Panc1 (cell line): ENCODE measurements at places on chromosomes 2 and 18. TPM values are rescaled to one million over a fixed set of nuclear protein-coding genes. Genes with fewer than 3 reads are reported as not detected.

The LYPD6 gene
- total RNA-seq, result 0.31 TPM

The GRB14 gene
- total RNA-seq, result not detected

The DES gene
- total RNA-seq, result 0.69 TPM

The EFEMP1 gene
- total RNA-seq, result 15.5 TPM

DNA sequence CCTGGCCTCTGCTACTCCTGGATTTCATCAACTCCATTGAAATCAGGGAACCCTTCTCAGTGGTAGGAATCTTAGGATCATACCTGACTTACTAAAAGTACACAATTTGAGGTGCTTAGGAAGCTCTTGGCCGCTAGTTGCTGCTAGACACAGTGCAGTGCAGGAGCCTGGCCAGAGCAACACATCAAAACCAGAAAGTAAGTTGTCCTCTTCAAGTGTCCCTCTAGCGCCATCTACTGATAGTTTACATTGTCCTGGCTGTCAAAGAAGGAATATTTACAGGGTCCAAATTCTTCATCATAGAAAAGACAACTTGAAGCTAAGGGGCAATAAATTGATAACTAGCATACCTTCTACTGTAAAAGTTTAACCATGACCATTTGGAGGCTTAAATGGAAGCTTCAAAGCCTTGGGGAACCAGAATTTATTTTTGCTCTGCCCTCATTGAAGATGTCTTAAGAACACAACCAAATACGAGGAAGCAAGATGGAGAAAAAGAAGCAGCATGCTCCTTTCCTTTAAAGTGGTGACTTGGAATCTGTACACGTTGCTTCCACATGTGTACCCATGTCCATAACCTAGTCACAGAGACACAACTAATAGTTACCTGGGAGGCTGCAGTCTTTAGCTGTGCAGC, 889.1 kb upstream of the GCFC2 start:
- no peak overlapping the region for H3K4me3 ChIP-seq
- no peaks in the 10 kb centered on the region for H3K4me1 ChIP-seq
- peak; percentile 54 for DNase-seq
- no peak overlapping the region for H3K27ac ChIP-seq

- DNase-seq, result no peak
- no peaks in the 10 kb centered on the region for H3K27me3 ChIP-seq
- H3K36me3 ChIP-seq, result no peaks in the 10 kb centered on the region
- H3K4me3 ChIP-seq, result no peak overlapping the region
- no peaks in the 10 kb centered on the region for H3K4me1 ChIP-seq
- H3K27ac ChIP-seq, result no peak overlapping the region
Measured at GRCh38 chr18:64332835-64333234, 183.9 kb upstream of the LINC00305 start.

- H3K27me3 ChIP-seq, result no peaks in the 10 kb centered on the region; the same call in 1 of the 2 replicates
- no peaks in the 10 kb centered on the region for H3K4me1 ChIP-seq
- no peak overlapping the region for H3K4me3 ChIP-seq
- no peak for DNase-seq
Measured at GRCh38 chr2:173432049-173432754, 77.5 kb downstream of the CDCA7 start.

- H3K4me3 ChIP-seq, result no peak overlapping the region
- no peaks in the 10 kb centered on the region for H3K4me1 ChIP-seq
- no peak overlapping the region for H3K27ac ChIP-seq
- H3K36me3 ChIP-seq, result no peaks in the 10 kb centered on the region
Measured at GRCh38 chr2:102940684-102941083, 178.9 kb downstream of the TMEM182 start.

DNA sequence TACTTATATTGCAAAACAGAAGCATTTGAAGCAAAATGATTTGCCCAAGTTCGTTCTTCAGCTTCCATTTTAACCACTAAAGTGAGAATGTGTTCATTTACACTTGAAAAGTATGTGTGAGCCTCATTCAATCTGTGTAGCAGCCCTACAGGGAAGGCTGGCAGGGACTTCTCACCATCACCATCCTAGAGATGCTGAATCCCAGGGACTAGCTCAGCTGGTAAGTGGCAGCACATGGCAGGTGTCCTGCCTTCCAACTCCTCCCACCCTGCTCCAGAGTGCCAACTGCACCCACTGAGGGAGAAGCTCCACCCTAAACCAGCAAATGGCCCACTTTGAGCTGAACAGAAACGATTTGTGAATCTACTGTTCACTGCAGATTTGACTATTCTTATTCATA, 91.5 kb downstream of the EN1 start:
- no peak for DNase-seq
- no peaks in the 10 kb centered on the region for H3K27me3 ChIP-seq
- H3K36me3 ChIP-seq, result no peaks in the 10 kb centered on the region
- no peak overlapping the region for H3K4me3 ChIP-seq

- H3K4me3 ChIP-seq, result peak overlapping the region; percentile 29
- no peak overlapping the region for H3K27ac ChIP-seq
- H3K4me1 ChIP-seq, result no peaks in the 10 kb centered on the region
Measured at GRCh38 chr18:7567474-7568425, 634 bp downstream of the PTPRM start.

GRCh38 chr2:178692845-178693244, 114.4 kb downstream of the TTN start:
- DNase-seq, result no peak
- no peaks in the 10 kb centered on the region for H3K4me1 ChIP-seq
- H3K27me3 ChIP-seq, result peaks cover 13% of the 10 kb centered on the region
- H3K36me3 ChIP-seq, result no peaks in the 10 kb centered on the region
- H3K27ac ChIP-seq, result no peak overlapping the region
- no peak overlapping the region for H3K4me3 ChIP-seq

DNA sequence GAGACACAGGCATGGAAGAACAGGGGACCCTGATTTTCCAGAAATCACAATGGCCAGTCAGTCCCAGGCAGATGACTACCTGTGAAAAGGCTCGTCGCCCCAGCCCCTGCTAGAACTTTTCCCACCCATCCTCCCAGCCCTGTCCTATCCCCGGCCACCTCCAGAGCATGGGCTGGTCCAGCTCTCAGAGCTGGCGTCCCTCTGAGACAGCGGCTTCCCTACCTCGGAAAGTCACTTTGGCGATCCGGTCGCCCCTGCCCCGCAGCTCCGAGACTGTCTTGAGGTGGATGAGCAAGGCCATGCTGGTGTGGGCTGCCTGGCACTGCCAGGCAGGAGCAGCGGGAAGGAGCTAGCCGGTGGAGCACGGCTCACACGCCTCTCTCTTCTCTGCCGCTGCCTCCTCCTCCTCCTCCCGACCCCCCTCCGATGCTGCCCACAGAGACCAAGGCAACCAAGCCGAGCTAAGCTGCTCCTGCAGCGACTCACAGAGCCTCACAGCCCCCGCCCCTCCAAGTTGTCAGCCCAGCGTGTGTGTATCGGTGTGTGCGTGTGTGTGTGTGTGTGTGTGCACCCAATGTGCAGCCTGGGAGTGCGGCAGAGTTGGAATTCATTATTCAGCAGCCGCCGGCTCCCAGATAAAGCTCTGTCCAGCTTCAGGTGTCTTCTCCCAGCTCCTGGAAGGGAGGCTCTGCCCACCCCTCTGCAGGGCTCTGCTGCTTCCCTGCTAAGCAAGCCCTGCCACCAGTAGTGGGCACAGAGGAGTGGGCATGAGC, 80.5 kb upstream of the OTOF start:
- peaks cover 8% of the 10 kb centered on the region for H3K4me1 ChIP-seq
- no peak overlapping the region for H3K4me3 ChIP-seq
- no peak for DNase-seq

GRCh38 chr2:164115806-164116205, 380.0 kb upstream of the FIGN start:
- H3K4me1 ChIP-seq, result no peaks in the 10 kb centered on the region
- no peaks in the 10 kb centered on the region; the same call in 1 of the 2 replicates for H3K36me3 ChIP-seq
- no peak overlapping the region for H3K27ac ChIP-seq
- no peaks in the 10 kb centered on the region for H3K27me3 ChIP-seq

- no peaks in the 10 kb centered on the region for H3K4me1 ChIP-seq
- H3K4me3 ChIP-seq, result no peak overlapping the region
- no peak overlapping the region for H3K27ac ChIP-seq
- H3K27me3 ChIP-seq, result no peaks in the 10 kb centered on the region
- H3K36me3 ChIP-seq, result no peaks in the 10 kb centered on the region
- DNase-seq, result no peak
Measured at GRCh38 chr2:9995059-9995458, 43.6 kb downstream of the GRHL1 start.
